ENCODE measurements at places on chromosomes 13 and 19.

- no peak for DNase-seq
Observed at GRCh38 chr13:47188802-47189201, 291.9 kb upstream of the HTR2A start.

DNA sequence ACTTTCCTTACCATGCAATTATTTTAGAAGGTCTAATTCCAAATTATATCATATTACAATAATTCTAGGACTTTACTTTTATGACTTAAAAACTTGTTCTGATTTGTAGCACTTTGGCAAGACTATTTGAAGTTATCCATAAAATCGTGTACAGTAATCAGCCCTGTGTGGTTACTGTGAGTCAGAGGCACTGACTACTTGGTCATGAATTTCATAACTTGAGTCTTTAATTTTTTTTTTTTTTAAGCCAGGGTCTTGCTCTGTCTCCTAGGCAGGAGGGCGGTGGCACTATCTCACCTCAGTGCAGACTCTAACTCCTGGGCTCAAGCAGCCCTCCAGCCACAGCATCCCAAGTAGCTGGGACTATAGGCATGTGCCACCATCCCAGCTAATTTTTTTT, 1319.2 kb upstream of the SLC10A2 start:
- DNase-seq, result no peak

- no peak for DNase-seq
Observed at GRCh38 chr13:45851171-45851921, at the start of gene SIAH3. Gene SIAH3, minus strand, starts transcription at chr13:45851753. Its CDS starts 124 bp downstream, at chr13:45851629.

DNA sequence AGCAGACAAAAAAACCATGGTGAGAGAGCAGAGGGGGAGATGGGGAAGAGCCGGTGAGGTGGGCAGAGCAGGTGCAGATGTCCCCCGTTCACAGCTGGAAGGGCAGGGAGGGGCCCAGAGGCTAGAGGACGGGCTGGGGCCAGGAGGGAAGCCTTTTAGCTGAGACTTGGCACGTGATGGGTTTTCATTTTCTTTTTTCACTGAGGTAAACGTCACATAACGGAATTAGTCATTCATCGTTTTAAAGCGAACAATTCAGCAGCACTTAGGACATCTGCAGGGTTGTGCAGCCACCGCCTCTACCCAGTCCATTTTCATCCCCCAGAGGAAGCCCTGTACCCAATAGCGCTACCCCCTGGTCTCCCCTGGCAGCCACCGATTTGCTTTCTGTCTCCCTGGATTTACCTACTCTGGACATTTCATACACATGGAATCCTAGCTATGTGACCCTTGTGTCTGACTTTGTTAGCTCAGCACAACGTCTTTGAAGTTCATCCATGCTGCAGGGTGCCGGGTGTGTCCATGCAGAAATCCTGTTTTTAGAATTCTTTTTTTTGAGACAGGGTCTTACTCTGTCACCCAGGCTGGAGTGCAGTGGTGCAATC, 16.0 kb upstream of the EMC10 start:
- DNase-seq, result no peak

GRCh38 chr13:46154136-46154801, 27.7 kb downstream of the LCP1 start:
- no peak for DNase-seq

DNA sequence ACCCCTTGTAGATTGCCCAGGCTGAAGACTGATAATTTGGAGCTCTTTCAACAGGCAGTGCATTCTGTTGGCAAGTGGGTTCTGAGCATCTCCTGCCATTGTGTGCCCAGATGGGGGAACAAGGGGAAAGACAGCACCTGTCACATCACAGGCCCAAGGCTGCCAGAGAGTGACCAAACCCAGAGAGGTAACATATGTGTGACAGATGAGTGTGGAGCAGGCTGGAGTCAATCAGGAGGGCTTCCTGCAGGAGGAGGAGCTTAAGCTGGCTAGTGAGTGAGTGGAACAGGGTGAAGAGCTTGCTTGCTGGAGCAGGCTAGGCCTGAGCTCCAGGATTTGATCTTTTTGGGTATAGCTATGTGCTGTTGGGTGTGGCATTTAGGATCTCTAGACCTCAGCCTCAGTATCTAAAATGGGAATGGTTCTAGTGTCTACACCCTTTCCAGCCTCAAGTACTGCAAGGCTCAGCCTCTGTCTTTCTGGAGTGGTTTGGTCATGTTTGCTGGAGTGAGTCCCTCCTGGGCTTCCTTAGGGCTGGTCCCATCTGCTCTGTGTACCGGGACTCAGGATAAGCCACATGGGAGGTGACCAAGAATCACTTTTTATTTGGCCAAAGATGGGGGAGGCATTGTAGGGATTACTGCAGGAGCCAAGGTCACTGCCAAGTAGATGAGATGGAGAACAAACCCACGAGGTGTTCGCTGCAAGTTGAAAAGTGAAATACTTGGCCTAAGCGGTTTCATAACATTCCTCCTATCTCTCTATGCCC, 152.4 kb upstream of the TSHZ3 start:
- DNase-seq, result no peak

- DNase-seq, result no peak
Observed at GRCh38 chr13:72680353-72680752, 47.1 kb downstream of the MZT1 start.

GRCh38 chr13:45299194-45299593, 41.8 kb downstream of the TPT1 start:
- DNase-seq, result no peak

DNA sequence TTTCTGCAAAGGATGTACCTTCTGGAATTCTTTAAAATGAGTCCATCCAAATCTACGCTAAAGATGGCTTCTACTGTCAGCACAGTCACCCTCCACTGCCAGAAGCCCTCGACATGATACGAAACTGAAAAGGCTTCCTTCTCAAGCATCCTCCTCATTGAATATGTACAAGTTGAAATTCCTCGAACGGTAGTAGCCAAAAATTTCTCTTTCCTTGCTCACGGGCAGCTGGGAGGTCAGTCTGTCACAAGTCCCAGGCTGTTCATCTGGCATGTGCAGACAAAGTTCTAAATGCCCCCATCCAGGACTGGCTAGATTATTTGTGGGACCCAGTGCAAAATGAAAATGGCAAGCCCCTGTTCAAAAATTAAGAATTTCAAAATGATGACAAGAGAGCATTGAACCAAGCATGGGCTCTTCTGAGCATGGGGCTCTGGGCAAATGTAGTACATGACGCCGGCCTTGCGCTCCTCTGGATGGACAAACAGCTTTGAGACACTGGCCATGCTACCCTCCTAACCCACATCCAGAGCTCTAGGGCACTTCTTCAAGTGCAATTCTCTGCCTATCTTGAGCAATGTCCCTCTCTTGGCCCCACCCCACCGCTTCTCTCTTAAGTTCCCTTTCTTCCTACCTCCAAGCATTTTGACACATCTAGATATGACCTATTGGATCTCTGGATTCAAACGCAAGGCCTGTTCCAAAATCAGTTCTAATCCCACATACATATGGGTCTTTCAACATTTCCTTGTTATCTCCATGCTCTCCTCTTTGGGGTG, 78.9 kb upstream of the FLT1 start:
- no peak for DNase-seq

GRCh38 chr13:101307181-101307701, 109.1 kb downstream of the NALCN start:
- no peak for DNase-seq

DNA sequence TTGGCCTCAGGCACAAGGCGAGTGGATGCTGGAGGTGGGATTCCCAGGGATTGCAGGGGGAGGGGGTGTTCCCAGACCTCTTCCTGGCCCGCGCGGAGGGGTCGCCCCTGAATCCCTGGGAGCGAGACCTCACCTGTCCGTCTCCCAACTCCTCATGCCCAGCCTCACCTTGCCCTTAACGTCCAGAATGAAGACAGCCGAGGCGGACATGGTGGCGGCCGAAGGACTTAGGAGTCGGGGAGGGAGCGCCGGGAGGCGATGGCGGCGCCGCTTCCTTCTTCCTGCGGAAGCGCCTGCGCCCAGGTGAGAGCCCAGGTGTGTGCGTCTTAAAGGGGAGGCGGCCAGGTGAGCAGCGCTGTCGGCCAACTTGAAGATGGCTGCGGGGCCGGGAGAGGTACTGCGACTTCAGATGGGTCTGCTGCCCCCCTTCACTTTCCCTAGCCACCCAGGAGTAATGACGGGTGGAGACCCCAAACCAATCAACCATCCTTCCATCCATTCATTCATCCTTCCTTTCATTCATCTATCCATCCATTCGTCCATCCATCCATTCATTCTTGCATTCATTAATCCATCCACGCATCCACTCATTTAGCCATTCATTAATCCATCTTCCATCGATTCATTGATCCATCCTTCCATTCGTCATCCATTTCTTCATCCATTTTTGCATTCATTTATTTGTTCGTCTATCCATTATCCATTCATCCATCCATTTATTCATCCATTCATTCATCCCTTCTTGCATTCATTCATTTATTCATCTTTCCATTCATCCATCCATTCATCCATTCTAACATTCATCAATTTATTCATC, at the start of gene AP1M2:
AP1M2 (minus strand) TSS at position 291 of the 817 bp plus-strand sequence; CDS start at position 210, 81 bp downstream.
- DNase-seq, result no peak

Data from NK-92 treated with Interleukin-12 subunit alpha and Interleukin-12 subunit beta, amount 100 ng/mL, for 24 hours (cell line).